Renal cortical epithelial cell (primary cell): ENCODE measurements at places on chromosomes 12 and 14. TPM values are rescaled to one million over a fixed set of nuclear protein-coding genes. Genes with fewer than 3 reads are reported as not detected.

The BATF gene
- not detected in 2 replicates for total RNA-seq

The CTSG gene
- total RNA-seq: not detected in 2 replicates

The GALC gene
- total RNA-seq: 15.5 and 25.4 TPM in 2 replicates

The WSCD2 gene
- not detected in 2 replicates for total RNA-seq

GRCh38 chr12:50234347-50234746 lies 49.0 kb downstream of the LIMA1 start:
- peak; percentile 72 for DNase-seq

- DNase-seq: no peak
Measured at GRCh38 chr12:51822956-51823355, 25.6 kb downstream of the FIGNL2 start.

DNA sequence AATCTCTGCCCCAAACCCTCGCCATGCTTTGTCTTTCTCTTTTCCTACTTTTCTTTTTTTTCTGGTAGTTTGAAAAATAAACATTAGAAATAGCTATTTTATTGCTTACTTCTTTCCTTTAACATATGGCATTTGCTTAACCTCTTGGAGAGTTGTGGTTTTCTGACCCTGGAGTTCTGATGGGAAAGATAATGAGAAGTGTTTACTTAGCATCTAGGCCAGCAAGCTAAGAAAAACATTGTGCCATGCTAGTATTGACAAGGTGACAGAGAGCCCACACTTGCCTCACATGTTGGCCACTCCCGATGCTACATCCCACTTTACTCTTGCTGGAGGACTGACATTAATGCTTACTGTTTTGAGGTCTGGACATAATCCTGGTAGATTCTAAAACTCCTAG lies 886.2 kb downstream of the DIO2 start:
- DNase-seq: no peak
